HepG2 (cell line): ENCODE measurements at places on chromosomes 11 and 22. TPM values are rescaled to one million over a fixed set of nuclear protein-coding genes. Genes with fewer than 3 reads are reported as not detected.

SLCO2B1 gene
- total RNA-seq: 7.6 and 15.3 TPM in 2 replicates

TEX12 gene
- total RNA-seq: not detected in 2 replicates

PLAAT2 gene
- total RNA-seq: 0.29 TPM in 1 of 2 replicates, not detected in the other

NRGN gene
- total RNA-seq: 0.18 TPM in 1 of 2 replicates, not detected in the other

UPK3A gene
- total RNA-seq: 10.0 and 10.5 TPM in 2 replicates

OR52N4 gene
- 0.09 TPM in 1 of 2 replicates, not detected in the other for total RNA-seq

MYO7A gene
- total RNA-seq: 3.6 and 7.5 TPM in 2 replicates
